ENCODE measurements at places on chromosomes 3 and 15.

DNA sequence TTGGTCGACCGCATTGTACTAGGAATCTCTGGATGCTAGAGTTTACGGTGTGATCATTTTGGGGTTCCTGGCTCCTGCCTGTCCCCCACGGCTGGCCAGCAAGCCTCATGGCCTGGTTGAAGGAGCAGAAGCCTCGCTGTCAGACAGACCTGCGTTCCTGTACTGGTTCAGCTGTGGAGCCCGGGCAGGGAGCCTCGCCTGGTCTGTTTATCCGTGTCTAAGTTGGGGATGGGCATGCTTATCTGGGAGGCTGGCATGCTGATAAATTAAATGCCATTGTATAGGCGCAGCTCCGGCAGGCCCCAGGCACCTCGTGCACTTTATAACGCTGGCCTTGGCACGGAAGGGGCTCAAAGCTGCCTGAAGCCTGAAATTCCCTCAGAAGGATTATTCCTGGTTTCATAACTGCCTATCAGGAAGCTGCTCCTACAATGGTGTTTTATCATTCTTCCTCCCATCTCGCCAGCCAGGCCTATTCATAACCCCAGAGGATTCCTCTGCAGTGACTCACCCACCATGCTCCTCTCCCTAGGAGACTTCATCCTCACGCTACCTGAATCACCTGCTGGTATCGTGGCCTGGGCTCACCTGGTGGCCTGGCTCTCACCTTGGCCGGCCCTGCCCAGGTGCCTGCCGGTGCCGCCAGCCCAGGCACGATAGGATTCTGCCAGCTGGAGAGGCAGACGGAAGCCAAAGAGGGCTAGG lies 110.9 kb downstream of the ASB7 start:
- DNase-seq: no peak

GRCh38 chr3:132267391-132267993 lies 49.7 kb upstream of the ACP3 start:
- DNase-seq: no peak

DNA sequence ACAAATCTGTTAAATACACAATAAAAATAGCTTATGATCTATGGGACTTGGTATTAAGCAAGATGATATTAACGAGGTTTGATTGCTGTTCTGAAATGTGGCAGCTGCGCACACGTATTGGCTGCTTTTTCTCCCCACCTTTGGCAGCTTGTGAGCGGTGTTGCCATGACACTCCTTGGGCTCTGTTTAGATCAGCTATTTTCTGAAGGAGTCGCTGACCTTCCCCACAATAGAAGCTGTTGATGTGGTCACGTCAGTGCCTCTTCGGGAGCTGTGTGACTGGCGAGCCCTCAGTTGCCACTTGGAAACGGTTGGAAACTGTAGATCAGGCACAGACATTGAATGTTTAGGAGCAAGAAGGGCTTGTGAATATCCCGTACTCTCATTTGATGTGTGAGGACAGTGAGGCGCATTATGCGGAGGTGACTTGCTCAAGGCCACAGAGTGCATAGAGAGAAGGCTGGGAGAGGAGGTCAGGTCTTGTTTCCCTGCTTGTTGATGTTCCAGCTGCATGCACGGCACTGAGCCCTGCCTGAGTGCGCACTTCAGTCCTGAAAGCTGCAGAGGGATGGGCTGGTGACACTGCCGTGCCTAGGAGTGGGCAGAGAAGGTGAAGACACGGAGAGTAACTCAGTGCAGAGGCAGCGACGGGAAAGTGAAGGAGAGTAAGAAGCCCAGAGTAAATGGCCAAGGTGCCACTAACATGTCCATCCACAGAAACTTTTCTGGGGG lies 198.4 kb downstream of the LPP start:
- no peak for DNase-seq

DNA sequence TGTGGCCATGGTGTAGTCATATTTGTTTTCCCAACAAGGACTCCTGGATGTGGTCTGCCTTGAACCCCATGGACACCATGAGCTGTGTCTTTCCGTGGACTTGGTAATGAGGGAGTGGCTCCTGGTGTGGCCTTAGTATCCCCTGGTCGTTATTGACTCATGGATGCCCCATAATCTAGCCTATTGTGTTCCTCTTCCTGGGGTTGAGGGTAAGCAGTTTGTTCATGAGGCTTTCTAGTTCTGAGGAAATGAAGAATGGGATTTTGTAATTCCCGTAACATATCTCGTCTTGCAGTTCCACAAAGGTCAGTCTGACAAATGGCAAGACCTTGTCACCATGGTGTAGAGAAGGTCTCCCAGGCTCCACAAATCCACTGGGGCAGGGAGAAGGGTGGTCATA lies 22.6 kb downstream of the RAB7A start:
- no peak for DNase-seq
